ENCODE measurements at places on chromosomes 3 and 15.

GRCh38 chr15:93929375-93930094 is 301.8 kb upstream of the MCTP2 start:
- peak; percentile 14 for DNase-seq

DNA sequence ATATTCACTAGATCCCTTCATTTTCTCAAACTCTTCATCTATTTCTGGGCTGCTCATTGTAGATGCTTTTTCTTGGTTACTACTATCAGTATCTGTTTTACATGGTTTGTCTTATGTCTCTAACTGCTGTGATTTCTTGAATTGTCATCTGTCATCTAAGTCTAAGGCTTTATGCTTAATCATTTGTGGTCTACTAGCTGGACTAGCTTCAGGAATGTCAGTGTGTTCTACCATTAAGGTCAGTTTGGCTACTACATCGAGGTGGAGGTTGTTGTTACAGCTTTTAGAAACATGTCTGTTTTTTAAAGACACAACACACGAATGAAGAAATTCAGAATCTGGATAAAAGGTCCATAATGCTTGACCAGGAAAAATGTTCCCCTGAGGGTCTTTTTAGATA is 82.2 kb downstream of the ABI3BP start:
- no peak for DNase-seq

DNA sequence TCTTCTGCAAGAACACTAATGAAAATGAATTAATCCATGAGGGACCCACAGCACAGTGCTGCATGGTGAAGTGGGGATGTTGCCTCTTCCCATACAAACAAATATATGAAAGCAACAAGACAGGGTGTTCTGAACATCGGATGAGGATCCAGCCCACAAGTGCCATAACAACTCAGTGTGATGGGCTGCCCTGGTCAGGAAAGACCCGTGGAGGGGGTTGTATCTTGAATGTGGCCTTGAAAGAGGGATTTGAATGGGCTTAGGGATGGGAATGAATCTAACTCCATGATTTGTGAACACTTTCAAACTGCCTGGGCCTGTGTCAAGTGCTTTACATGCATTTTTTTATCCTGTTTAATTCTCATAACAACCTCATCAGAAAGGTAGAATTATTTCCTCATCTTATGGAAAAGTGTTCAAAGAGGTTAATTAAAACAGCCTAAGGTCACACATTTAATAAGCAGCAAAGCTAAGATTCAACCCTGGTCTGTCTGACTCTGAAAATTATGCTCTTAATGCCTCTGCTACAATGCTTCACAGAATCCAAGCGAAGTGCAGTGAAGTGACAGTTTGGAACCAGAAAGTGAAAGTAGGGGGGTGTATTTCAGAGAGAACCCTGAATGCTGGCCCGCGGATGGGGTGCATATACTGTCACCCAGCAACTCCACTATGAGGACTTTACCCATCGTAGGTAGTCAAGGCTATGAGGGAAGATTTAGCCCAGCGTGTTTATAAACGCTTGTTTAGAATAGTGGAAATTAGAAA is 65.6 kb upstream of the HEG1 start:
- DNase-seq = no peak

DNA sequence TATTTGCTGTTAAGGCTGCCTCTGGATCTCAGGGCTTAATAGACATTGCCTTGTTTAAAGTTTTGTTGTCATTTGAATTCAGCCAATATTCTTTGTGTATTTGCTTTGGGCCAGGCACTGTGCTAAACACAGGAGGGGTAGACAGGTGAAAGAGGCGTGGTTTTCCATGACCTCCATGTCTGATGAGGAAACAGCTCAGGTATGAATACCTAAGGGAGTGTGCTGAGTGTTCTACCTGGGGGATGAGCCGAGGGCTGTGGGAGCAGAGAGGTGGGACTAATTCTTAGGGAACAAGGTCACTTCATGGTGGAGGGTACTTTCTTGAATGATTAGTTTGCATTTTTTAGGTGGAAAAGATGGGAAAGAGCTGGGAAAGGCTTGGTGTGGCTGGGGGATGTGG is 108.2 kb downstream of the THSD4 start:
- no peak for DNase-seq

DNA sequence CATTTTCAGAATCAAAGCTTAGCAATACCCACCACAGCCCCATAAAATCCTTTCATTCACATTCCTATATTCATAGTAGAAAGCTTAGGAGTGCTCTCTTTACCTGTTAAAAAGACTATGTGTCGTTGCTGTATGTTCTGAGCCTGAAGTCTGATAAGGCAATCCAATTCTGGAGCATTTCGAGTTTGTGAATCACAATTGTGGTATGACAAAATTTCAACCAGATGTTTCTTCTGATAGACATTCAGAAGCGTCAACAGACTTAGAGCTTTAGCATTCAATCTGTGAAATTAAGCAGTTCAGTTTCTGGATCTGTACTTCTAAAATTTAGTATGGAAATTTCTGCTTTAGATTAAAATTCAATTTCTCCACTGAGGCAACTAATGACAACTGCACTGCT is 58.3 kb downstream of the TASOR start:
- DNase-seq = no peak

- DNase-seq = no peak
These were observed 73.8 kb downstream of the IQSEC1 start for GRCh38 chr3:12999147-13000140.

DNA sequence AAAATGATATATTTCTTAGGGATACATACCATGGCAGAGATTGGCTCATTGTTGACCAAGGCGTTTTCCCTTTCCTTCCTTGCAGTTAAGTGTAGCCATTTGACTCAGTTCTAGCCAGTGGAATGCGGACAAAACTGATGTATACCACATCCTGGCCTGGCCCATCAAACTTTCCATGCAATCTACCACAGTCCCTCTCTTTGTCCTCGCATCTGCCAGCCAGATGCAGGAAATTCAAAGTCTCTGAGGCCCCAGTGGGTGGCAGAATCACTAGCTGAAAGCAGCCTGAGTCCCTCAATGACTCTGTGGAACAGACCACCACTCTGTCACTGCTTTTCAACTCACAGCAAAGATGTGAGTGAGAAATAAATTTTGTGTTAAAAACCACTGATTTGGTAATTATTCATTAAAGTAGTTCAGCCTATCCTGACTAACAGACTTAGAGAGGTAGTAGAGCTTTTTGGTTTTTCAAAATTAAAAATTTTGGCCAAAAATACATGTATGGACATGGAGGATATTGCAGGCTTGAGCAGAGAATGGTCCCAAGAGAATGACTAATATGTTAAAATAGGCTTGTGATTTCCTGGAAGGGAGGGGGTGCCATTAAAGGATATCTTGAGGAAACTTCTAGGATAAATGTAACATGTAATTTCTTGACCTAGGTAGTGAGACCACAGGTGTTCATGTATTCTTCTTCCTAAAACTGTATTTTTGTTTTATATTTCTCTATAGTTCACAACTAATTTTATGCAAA is 10.9 kb downstream of the LRRFIP2 start:
- DNase-seq = peak; percentile 47

DNA sequence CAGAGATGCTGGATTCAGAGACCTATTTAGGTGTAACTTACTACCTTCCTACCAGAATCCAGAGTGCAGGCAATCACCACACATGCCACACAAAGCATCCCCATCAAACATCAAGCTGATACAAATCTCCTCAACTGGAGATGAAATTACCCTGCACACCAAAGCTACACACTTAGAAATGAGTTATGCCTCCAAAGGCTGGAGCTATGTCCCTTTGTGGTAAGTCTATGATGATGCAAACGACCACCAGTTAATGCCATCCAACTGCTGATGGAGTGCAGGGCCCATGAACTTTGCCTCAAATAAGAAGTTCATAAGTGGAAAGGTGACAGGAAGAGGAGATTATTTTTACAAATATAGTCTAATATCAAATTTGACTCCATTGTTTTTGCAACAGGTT is 38.1 kb downstream of the PDZRN3 start:
- no peak for DNase-seq

DNA sequence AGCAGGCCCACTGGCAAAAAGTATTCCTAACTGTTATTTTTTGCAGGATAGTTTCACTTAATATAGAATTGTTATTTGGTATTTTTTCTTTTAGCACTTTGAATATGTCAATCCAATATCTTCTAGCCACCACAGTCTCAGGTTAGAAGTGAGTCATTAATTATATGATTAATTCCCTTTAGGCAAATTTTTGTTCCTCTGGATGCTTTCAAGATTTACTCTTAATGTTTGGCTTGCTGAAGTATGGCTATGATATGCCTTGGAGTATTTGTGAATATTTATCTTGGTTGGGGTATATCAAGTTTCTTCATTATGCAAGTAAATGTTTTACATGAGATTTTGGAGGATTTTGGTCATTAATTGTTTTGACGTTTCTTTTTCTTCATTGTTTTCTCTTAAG is 152.1 kb upstream of the ALCAM start:
- no peak for DNase-seq

DNA sequence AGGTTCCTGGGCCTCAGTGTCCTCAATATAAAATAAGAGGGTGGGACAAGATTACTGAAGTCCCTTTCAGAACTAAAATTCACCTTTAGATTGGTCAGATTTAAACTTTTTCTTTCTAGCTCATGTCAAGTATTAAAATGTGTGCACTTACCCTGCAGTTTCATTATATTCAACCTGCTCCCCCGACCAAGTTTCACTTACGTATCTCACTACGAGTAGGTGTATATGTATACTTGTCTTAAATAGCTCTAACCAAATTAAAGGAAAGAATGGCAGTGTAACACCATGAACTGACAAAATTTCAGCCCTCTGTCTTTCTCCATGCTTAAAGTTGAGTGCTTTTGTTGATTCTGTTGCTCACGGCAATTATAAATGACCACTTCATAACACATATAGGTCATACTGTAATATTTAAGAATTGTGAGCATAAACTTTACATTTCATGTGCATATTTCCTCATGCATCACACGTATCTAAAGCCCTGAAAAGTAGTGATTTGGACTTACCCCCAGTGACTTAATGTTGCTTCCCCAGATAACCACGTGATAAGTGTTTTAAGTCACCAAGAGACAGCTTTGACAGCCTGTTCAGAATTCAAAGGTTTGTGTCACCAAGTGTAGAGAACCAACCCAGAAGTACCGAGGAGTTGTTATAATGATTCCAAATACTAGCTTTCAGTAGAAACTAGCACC is 70.0 kb downstream of the PGPEP1L start:
- no peak for DNase-seq

- no peak for DNase-seq
These were observed 3.7 kb upstream of the TF start for GRCh38 chr3:133742351-133743091.

- no peak for DNase-seq
These were observed 267.0 kb upstream of the UMPS start for GRCh38 chr3:124463234-124463633.

All from GM23338 (cell line).